Right lobe of liver (tissue), 6 donors: ENCODE measurements at places on chromosomes 1 and 21. TPM values are rescaled to one million over a fixed set of nuclear protein-coding genes. Genes with fewer than 3 reads are reported as not detected.

DNA sequence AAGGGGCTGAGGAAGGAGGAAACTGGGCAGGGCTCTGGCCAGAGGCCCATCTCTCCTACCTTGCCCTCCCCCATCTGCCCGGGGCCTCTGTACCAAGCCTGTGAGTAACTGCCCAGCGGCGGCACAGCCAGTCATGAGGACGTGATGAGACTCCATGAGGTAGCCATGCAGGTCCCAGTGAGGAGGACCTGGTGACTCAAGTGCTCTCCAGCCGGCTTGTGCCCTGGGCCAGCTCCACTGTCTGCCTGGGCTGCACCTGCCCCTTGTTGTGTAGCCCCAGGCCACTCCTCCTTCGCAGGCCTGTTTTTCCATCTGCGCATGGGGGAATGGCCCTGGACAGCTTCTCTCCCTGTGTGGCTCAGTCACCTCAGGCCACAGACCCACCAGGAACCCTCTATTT is 42.0 kb upstream of the PADI1 start:
- no peak for DNase-seq

The FCAMR gene
- 1.8 TPM for total RNA-seq

The TFF2 gene
- total RNA-seq, result 0.57 TPM

The AMPD1 gene
- total RNA-seq, result not detected

The PIK3CD gene
- 2.7 TPM for total RNA-seq
